Hindlimb muscle (tissue), 1 donor: ENCODE measurements at places on chromosomes 7 and 10.

- DNase-seq = no peak
Measured at GRCh38 chr7:33423646-33424020, 294.3 kb downstream of the BBS9 start.

- no peak for DNase-seq
Measured at GRCh38 chr7:114109304-114109703, 190.5 kb upstream of the PPP1R3A start.

GRCh38 chr10:103465411-103466179, 6.9 kb upstream of the CALHM1 start:
- DNase-seq = no peak

DNA sequence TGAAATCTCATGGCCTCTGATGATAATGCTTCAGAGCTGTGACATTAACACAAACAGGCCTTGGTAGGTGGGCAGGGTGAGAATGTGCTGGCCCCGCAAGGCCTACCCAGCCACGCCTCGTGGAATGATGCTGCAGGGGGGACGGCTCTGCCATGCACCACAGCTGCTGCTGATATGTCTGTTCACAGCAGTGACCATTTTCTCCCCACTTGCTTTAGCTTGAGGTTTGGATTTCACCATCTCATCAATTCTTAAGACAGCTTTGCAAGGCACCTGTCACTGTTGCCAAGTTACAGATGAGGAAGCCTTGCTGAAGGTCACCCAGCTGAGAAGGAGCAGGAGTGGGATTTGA, 128.3 kb downstream of the PTPN20 start:
- no peak for DNase-seq

DNA sequence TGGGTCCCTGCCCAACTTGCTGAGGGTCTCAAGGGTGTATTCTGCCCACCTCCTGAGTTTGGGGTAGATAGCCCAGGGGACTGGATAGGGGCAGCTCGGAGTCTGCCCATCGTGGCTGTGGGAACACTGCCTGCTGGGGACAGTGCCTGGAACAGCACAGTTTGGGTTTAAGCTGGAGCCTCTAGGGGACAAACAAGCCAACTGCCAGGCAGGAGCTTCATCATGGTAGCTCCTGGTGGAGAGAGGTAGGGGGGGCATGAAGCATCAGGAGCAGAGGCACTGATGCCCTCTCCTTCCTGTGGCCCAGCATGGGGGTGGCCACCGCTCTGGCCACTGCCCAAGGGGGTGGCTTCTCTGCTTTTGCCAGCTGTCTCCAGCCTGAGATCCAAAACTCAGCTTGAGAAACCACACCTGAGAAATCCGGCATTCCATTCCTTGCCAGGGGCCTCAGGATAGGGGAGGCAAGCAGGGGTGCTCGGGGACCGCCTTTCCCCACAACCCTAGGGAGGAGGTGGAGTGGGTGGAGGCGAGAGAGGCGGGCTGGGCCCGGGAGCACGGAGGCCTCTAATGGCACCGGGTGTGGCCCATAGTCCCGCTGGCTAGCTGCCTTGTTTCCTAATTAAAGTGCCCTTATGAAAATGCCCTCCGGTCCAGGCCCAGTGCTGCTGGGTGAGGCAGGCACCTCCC, 47.6 kb downstream of the UNC5B start:
- no peak for DNase-seq

GRCh38 chr7:124942399-124942798, 12.8 kb upstream of the POT1 start:
- no peak for DNase-seq

- peak; percentile 22 for DNase-seq
Measured at GRCh38 chr7:113812591-113813255, 106.1 kb downstream of the PPP1R3A start.

GRCh38 chr7:135486261-135486920, 23.5 kb downstream of the CNOT4 start:
- DNase-seq = no peak

DNA sequence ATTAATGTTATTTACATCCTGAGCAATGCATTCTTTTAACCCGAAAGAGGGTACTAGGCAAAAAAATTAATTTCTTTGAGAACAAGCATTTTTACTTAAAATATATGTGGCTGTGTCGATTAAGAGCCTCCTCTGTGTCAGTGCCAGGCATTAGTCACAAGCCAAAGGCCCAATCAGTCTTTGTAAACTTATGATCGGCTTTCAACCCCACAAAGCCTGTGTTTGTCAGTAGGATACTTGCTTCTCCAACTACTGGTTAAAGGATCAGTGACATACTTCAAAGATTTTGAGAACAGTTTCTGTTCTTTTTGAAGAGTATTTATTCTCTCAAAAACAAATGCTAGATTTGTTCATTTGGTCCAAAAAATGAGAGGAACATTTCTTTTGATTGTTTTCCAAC, 159.3 kb downstream of the NRCAM start:
- DNase-seq = no peak

- DNase-seq = peak; percentile 100
Measured at GRCh38 chr7:139359366-139360209, at the start of gene LUC7L2. Gene LUC7L2, plus strand, starts transcription at chr7:139359894. Its CDS starts 368 bp downstream, at chr7:139360262.

GRCh38 chr10:97861097-97861750, 11.6 kb downstream of the GOLGA7B start:
- no peak for DNase-seq

- no peak for DNase-seq
Measured at GRCh38 chr7:44796034-44796503, 412 bp upstream of the PPIA start.

DNA sequence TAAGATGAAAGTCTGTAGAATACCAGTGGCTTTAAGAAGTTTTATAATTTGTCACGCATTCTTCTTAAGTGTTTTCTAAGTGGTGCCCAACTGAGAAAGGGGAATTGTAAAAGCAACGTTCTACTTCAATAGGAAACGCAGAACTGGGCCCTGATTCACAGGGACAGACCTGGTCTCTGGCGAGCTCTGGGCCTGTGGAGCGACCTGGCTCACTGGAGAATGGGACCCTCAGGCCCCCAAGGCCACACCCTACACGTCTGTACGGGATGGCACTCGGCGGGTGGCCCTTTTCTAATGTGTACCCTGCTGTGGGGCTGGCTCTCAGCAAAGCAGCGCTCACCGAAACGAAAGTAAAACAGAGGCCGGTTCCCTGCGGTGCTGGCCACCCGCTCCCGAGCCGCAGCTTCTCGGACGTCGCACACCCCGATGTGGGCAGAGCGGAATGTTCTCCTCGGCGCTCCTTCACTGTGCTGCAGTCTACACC, 205.0 kb downstream of the DIP2C start:
- DNase-seq = no peak

- DNase-seq = no peak
Measured at GRCh38 chr10:96413151-96413787, 54.5 kb upstream of the OPALIN start.

DNA sequence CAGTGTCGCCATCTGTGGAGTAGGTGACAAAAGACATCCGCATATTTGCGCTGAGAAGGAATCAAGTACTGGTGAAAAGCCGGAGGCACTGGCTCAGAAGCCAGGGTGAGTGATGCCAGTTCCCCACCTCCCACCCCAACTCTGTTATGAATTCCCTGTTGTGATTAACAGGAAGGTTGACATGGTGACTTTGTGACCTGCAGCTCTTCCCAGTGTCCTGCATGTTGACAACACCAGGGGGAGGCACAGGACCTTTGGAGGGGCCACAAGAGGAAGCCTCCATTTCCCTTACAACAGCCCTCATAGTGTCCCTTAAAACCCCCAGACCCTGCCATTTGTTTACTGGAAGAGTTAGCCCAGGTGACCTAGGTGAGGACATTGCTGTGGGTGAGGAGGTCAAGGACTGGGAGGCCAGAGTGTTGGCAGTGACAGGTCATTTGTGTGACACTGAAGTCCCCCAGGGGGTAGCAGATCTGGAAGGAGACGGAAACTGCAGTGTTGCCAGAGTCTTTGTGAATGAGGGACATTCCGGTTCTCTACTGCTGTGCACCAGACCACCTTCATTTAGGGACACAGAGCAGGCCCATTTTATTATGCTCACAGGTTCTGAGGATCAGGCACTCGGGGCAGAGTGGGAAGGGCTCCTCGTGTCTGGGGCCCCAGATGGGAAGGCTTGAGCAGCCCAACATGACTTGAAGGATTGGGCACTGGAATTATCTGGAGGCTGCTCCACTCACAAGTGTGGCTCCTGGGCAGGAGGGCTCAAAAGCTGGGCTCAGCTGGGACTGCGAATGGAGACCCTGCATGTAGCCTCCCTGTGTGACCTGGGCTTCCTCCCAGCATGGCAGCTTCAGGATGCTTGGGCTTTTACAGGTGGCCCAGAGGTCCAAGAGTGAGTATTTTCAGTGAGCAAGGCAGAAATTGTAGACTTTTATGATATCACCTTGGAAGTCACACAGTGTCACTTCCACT, 13.0 kb upstream of the ANTXRL start:
- DNase-seq = no peak

DNA sequence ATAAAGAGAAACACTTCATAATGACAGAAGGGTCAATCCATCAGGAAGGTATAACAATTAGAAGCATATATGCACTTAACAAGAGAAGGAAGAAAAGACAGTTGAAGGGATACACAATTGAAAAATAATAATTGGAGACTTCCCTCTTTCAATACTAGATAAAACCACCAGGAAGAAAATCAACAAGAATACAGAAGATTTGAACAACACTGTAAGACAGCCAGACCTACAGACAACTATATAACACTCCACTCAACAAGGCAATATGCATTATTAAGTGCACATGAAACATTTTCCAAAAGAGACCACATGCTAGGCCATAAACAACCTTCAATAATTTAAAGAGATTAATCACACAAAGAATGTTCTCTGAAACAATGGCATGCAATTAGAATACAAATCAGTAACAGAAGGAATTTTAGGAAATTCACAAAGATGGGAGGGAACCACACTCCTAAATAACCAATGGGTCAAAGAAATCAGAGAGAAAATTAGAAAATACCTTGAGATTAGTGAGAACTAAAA, 35.1 kb downstream of the ZNF438 start:
- no peak for DNase-seq

DNA sequence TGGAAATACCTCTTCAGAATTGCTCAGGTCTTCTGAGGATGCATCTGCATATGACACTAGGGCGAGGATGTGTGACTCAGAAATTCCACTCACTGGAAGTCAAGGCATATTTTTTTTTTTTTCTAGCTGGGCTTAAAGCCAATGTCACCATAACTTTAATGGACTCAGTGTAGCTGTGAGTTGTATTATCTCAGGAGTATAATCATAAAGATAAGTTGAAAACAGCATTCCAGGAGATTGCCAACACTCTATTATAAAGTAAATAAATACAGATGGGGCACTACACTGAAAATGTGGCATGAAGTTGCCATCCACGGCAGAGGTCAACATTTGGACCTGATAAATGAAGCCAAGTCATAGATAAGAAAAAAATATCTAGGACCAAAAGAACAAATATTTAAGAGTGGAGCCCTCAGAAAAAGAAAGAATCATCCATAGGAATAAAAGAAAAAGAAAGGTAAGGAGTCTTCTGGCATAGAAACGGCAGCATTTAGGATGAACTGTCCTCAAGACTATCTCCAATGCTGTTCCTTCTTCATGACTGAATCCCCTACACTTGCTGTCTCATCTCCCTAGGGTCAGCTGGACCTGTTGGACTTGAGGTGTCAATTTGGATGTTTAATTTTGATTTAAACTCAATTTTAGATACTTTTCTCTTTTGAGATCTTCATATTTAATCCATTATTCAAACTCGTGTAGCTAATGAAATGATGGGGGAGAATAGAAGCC, 72.9 kb upstream of the CAV2 start:
- no peak for DNase-seq

DNA sequence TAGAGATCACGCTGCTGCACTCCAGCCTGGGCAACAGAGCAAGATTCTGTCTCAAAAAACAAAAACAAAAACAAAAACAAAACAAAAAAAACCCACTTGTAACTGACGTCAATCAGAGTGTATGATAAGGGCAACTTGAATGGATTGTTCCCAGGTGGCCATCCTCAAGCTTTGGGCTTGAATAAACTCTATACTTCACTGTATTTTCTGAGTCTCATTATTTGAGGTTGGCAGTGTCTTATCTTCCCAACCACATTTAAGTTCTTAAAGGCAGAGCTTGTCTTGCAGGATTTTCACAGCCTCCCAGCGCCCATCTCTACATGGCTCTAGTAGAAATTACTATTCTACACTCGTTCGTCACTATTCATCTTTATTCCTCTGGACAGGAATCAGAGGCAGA, 5.1 kb upstream of the OAT start:
- no peak for DNase-seq

DNA sequence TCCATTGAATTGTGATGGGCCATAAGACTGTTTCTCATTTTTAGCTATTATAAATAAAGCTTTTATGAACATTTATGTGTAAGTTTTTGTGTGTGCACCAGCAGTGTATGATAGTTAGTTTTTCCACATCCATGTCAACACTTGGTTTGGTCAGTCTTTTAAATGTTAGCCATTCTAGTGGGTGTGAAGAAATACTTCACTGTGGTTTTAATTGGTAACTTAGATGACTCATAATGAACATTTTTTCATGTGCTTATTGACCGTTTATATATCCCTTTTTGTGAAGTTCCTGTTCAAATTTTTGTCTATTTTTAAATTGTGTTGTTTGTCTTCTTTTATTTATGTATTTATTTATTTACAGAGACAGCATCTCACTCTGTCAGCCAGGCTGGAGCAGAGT, 23.6 kb upstream of the PDK4 start:
- no peak for DNase-seq

GRCh38 chr10:70376436-70377378, 5.7 kb downstream of the LRRC20 start:
- DNase-seq = no peak

DNA sequence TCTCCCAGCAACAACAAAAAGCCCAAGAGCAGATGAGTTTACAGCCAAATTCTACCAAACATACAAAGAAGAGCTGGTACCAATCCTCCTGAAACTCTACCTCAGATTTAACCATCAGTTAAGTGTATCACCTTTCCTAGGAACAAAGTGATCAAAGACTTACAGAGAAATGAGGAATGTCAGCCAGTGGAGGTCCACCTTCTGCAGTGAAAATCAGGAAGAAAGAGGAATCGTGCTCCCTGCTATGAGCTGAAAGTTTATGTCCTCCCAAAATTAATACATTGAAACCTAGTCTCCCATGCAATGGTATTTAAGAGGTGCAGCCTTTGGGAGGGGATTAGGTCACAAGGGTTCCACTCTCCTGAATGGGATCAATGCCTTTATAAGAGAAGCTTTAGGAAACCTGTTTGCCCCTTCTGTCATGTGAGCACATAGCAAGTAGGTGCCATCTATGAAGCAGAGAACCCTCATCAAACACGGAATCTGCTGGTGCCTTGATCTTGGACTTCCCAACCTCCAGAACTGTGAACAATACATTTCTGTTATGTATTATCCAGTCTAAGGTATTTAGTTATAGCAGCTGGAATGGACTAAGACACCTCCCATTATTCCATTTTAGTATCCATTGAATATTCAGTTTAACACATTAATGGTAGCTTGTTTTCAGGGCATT, 139.0 kb upstream of the FZD8 start:
- DNase-seq = no peak

- DNase-seq = no peak
Measured at GRCh38 chr10:88908194-88908593, 28.1 kb downstream of the STAMBPL1 start.

- no peak for DNase-seq
Measured at GRCh38 chr10:110349831-110350230, 45.1 kb upstream of the SMNDC1 start.

- no peak for DNase-seq
Measured at GRCh38 chr10:5691786-5692185, 7.1 kb downstream of the TASOR2 start.
